ENCODE measurements at places on chromosomes 16 and 17.

GRCh38 chr17:41835800-41836549, at the start of gene NT5C3B:
TSS of gene NT5C3B (minus strand) at chr17:41836232. CDS start at chr17:41836193, 39 bp downstream.
- DNase-seq, result peak; percentile 15

GRCh38 chr16:16116841-16117240, 106.5 kb downstream of the ABCC6 start:
- DNase-seq, result no peak

GRCh38 chr17:75319904-75320691, 30.9 kb upstream of the SLC25A19 start:
- no peak for DNase-seq

DNA sequence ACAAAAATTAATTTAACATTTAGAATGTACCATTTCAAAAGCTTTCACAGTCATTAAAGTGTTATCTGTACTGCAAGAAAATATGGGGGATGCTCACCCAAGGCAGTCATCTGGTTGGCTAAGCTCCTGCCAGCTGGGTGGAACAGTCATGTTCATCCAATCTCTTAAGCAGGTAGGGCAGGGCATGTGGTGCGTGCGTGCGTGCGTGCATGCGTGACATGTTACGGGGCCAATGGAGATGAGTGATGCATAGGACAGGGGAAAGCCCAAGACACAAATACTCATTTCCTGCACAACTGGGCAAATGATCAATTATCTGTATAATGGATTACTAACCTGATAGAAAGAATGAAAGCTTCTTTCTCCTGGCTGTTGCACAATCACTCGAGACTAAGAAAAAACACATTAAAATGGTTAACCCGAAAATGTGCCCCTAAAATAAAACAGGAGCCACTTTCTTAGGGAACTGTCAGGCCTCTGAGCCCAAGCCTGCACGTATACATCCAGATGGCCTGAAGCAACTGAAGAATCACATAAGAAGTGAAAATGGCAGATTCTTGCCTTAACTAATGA, 104.4 kb downstream of the MYO1D start:
- no peak for DNase-seq

DNA sequence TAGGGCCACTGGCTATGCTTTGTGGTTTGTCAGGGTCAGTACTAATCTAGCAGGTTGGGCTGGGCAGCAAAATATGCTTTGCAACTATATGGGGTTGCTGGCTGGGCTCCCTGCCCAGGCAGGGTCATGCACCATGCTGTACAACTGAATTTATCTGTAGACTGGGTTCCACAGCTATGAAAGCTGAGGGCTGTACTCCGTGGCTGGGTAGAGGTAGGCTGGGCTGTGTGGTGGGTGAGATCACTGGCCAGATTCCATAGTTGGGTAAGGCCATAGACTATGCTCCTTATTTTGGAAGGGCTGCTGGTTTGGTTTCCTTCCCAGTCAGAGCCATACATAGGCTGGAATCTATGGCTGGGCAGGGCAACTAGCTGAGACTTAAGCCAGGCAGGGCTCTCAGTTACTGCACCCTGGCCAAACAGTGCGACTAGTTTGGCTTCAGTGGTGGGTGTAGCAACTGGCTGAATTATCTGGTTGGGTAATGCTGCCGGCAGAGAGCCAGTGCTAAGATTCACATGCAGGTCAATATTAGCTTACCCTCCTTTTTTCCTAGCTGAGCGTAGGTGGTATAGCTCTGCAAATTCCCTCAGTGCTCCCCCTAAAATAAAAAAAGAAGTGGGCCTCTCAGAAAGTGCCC, 769.1 kb upstream of the CDH8 start:
- DNase-seq, result no peak

DNA sequence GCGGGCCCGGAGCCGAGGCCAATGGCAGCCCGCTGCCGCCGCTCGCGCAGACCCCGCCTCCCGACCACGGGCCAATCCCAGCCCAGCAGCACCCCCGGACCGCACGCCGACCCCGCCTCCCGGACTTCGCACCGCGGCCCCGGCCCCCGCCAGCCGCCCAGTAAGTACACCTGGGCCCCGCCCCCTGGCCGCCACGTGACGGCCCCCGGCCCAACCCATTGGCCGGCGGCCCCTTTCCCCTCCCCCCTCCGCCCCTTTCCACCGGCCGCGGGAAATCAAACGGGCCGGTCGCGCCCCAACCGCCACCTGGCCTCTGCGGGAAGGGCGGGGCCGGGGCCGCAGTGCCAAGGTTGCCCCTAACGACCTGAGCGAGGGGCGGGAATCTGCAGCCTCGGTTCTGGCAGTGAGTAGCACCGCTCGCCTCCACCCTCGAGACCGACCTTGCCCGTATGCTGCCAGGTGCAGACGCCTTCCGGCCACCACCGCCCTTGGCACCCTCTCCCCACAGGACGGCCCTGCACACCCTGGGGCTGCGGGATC, at the start of gene YBX2:
TSS of gene YBX2 (minus strand) at position 26 of the 540 bp plus-strand sequence. CDS start 139 bp downstream, outside the sequence.
- DNase-seq, result peak; percentile 80

- no peak for DNase-seq
Measured at GRCh38 chr16:24497440-24497839, 41.9 kb upstream of the RBBP6 start.

DNA sequence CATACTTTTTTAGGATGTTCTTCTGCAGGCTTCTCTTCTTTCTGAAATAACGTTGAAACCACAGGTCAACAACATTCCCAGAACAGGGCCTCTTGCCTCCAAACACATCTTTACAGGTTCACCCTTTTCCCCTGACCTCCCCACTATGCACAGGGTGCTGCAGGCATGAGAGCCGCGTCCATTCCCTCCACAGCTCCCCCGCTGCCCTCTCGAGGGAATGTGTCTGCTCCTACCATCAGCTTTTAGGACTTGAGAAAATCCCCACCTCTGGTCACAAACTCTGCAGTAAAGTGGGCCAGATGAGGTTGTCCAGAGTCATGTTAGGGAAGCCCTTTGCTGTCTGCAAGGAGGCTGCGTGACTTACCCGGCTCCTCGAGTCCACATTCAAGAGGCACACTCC, 30.5 kb downstream of the DUSP14 start:
- DNase-seq, result no peak

GRCh38 chr16:1034230-1035065, 38.1 kb upstream of the SSTR5 start:
- DNase-seq, result no peak

DNA sequence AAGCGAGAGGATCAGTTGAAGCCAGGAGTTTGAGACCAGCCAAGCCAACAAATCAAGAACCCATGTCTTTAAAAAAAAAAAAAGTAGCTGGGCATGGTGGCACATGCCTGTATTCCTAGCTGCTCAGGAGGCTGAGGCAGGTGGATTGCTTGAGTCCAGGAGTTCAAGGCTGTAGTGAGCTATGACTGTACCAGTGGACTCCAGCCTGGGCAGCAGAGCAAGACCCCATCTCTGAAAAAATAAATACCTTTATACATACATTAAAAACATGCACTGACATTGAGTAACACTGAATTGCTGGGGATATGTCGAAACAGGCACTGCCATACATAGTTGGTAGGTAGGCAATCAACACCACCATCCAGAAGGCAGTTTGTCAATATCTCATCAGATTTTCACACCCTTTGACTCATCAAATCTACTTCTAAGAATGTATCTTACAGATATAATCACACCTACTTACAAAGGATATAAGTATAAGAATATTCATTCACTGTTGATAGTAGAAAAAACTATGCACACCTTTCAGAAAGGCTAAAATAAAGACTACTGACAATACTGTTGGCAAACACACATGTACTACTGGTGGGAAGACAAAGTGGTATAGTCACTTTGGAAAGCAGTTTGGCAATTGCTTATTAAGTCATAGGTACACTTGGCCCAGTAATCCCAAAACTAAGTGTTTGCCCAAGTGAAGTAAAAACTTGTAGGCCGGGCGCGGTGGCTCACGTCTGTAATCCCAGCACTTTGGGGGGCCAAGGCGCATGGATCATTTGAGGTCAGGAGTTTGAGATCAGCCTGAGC, 6.4 kb upstream of the CEP20 start:
- no peak for DNase-seq

DNA sequence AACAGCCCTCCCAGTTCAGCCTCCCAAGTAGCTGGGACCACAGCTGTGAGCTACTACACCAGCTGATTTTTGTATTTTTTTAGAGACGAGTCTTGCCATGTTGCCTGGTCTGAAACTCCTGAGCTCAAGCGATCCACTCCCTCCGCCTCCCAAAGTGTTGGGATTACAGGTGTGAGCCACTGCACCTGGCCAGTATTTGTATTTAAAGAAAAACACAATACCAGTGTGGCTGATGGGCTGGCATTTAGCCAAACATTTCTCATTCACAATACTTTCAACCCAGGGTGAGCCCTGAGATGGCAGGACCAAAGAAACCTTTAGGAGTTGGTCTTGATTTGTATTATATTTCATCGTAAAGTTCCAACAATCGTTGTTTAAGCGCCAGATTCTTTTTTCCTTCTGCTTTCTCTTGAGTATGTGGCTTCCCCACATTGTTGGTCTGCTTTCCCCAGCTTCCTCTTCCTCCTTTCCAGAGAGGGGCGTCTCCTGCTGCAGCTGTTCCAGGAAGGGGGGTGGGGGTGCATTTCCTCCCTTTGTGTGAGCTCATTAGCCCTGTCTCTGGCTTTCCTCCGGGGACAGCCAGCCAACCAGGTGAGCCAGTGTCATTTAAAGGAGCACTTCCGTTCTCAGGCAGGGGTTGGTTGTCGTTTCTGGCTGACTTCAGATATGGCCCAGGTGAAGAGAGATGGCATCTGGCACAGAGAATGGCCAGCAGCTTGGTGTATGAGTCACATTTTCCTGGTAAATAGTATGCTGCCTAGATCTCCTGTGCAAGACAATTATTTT, 79.9 kb downstream of the GPRC5B start:
- DNase-seq, result no peak

DNA sequence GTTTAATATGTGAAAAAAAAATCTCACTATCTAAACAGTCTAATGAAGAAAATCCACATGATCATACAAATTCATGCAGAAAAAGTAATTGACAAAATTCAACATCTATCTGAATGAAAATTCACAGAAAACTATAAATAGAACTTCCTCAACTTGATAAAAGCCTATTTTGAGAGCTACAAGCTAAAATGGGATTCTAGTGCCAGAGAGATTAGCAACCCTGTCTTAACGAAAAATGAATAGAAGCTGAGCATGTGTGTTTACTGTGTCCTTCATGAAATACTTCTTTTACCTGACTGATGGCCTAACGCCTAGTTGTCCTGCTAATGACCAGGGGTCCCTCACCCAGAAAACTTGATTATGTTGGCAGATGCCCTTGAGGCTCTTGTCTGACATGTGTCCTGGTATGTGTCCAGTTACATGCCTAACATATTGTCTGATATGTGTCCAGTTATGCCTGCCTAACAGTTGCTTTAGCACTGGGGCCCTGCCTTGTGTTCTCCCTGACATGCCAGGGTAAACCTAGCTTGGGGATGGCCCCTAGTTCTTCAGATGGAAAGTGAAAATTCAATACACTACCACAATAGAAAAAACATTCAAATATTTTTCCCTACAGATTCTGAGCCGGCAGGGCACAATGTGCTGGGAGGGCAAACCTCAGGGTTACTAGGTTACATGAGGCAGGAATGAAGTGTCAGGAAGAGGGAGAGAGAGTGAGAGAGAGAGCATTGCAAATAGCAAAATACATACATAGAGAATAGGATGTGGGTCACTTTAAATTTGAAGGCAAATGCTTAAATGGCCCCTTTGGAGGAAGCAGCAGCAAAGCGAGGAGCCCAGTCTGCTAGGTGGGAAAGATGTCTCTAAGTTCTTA, 834.0 kb downstream of the CDH11 start:
- DNase-seq, result no peak

DNA sequence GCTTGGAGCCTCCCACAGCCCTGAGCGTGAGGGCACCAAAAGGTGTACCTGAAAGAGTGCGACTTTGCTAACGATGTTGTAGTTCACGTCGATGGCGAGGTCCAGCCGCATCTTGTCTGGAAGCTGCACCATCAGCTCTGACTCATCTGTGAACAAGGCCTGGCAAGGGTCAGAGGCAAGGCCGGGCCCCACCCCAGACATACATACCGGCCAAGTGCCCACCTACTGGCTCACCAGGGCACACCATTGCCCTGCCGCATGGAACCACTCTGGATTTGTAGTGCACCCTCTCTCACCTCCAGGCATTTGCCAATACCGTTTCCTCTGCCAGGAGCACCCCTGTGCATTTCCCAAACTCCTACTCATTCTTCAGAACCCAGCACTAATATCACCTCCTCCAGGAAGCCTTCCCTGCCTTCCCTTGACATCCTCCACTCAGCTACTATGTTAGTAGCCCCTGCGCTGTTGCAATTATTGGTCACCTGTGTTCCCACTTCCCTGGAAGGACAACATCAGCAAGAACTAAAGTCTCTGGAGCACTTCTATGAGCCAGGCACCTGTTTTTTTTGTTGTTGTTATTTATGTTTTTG, 69.4 kb downstream of the CNGB1 start:
- no peak for DNase-seq

- no peak for DNase-seq
Measured at GRCh38 chr16:67535201-67535600, 6.6 kb downstream of the RIPOR1 start.

GRCh38 chr16:30570636-30571444, 674 bp downstream of the ZNF688 start:
- no peak for DNase-seq

GRCh38 chr17:60036796-60037677, 41.7 kb downstream of the HEATR6 start:
- peak; percentile 81 for DNase-seq

DNA sequence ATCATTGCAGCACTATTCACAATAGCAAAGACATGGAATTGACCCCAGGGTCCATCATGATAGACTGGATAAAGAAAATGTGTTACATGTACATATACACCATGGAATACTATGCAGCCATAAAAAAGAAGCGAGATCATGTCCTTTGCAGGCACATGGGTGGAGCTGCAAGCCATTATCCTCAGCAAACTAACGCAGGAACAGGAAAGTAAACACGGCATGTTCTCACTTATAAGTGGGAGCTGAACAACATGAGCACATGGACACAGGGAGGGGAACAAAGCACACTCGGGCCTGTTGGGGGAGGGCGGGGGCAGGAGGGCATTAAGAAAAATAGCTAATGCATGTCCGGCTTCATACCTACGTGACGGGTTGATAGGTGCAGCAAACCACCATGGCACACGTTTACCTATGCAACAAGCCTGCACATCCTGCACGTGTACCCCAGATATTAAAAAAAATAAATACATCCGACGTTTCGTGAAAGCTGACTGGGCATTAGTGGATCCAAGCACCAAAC, 28.9 kb downstream of the ZNF778 start:
- DNase-seq, result no peak

- peak; percentile 74 for DNase-seq
Measured at GRCh38 chr16:2473999-2474876, 689 bp upstream of the TBC1D24 start.

GRCh38 chr16:85618521-85618920, 5.4 kb downstream of the GSE1 start:
- DNase-seq, result no peak

GRCh38 chr16:56993204-56993603, 3.8 kb downstream of the NLRC5 start:
- no peak for DNase-seq
